ENCODE measurements at places on chromosomes 2 and 18. TPM values are rescaled to one million over a fixed set of nuclear protein-coding genes. Genes with fewer than 3 reads are reported as not detected.

Gene ABCG8
- total RNA-seq = not detected

Gene CCDC85A
- 6.7 TPM for total RNA-seq

Gene MBP
- total RNA-seq = 13.1 TPM

Gene DRC1
- total RNA-seq = not detected

Gene REG3A
- not detected for total RNA-seq

Gene LINC00305
- total RNA-seq = not detected

Gene SERPINB4
- total RNA-seq = 0.14 TPM

Gene NPPC
- total RNA-seq = not detected

All from placental pericyte (primary cell).